NCI-H1105 (cell line): ENCODE measurements at places on chromosomes 11 and 22.

- no peak for DNase-seq
These were observed 49.9 kb upstream of the SOX6 start for GRCh38 chr11:16406226-16406625.

- no peak for DNase-seq
These were observed 49.2 kb upstream of the SLC25A18 start for GRCh38 chr22:17514084-17514483.

DNA sequence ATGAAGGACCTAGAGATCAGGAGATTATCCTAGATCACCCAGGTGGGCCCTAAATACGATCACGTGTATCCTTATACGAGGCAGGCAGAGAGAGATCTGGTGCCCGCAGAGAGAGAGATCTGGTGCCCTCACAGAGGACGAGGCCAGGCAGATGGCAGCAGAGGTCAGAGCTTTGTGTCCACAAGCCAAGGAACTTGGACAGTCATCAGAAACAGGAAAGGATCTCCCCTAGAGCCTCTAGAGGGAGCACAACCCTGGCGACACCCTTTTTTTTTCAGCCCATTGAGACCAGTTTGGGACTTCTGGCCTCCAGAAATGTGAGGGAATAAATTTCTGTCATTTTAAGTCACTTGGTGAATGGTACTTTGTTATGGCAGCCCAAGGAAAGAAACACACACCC lies 25.5 kb upstream of the TIMP3 start:
- DNase-seq, result no peak

DNA sequence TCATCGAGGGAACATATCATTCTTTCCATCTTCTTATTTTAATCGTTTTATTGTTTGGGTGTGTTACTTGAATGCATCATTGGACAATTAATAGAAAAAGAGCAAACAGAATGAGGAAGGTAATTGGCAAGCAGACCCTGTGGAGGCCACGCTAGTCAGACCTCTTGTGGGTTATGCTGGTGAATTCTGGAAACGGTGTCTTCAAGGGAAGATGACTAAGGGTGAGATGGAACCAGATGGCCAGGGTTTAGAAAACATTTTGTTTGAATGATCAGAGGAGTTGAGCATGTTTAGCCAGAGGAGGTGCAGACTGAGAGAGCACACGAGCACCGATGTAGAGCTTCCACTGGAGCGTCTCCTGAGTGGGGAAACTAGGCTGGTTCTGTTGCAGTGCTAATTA lies 8.5 kb downstream of the ST14 start:
- no peak for DNase-seq

GRCh38 chr22:42357634-42358296 lies 74.4 kb downstream of the NFAM1 start:
- DNase-seq, result no peak

GRCh38 chr11:32434356-32435151 lies 785 bp downstream of the WT1 start:
- DNase-seq, result no peak

DNA sequence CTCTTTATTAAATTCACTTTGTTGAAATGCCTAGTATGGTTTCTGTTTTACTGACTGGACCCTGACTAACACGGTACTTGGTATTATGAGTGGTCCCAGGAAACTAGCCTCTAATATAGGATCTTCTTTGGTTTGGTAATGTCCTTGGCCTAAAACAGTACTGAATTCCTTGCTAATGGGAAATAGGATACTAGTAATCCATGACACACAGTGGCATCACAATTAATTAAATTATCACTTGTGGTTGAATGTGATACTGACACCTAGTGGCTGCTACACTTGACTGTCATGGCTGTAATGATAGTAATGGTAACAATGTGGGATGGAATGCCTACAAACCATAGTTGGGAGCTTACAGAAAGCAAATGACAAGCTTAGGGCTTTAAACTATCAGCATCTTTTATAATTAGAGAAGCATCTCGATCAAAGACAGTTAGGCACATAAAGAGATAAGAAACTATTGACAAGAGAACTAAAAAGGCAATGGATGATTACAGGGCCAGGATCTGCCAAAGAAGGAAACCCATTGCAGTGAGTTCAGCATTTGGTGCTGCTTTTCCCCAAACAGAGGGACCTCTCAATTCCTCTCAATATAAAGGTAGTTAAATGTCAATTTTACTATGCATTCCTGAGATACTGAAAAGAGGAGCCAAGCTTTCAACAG lies 8.6 kb downstream of the DNHD1 start:
- peak; percentile 27 for DNase-seq

- DNase-seq, result no peak
These were observed 528 bp downstream of the WEE1 start for GRCh38 chr11:9573775-9574621.

- DNase-seq, result no peak
These were observed 12.1 kb upstream of the LRRC32 start for GRCh38 chr11:76682684-76683083.

- DNase-seq, result no peak
These were observed 13.9 kb upstream of the BSX start for GRCh38 chr11:122995526-122995925.

DNA sequence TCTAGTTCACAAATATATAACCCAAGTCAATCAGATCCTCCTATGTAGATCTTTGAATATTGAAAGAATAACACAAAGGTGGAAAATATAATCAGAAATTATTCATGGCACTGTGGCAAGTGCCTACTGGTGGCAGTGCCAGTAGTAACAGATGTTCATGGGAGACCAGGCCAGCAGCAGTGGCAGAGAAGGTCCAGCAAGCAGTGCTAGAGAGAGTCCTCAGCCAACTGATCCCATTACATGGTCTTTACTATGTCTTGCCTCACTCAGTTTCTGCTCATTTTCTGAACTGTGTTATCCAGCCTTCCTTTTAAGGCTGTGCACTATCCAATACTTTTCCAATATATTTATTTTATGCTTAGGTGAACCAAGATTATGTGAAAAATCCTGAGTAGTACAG lies 124.9 kb downstream of the MRTFA start:
- no peak for DNase-seq

GRCh38 chr11:126308271-126308671 lies 4.4 kb downstream of the DCPS start:
- no peak for DNase-seq

GRCh38 chr11:117315285-117316196 lies 515 bp downstream of the BACE1 start:
- DNase-seq, result no peak

GRCh38 chr11:118180300-118180703 lies 3.9 kb upstream of the SCN2B start:
- no peak for DNase-seq

GRCh38 chr11:66335531-66336233 lies 552 bp downstream of the RIN1 start:
- DNase-seq, result no peak

GRCh38 chr11:13327421-13327820 lies 49.8 kb downstream of the BMAL1 start:
- DNase-seq, result no peak

- DNase-seq, result no peak
These were observed 20.9 kb upstream of the MPPED1 start for GRCh38 chr22:43390872-43391271.

DNA sequence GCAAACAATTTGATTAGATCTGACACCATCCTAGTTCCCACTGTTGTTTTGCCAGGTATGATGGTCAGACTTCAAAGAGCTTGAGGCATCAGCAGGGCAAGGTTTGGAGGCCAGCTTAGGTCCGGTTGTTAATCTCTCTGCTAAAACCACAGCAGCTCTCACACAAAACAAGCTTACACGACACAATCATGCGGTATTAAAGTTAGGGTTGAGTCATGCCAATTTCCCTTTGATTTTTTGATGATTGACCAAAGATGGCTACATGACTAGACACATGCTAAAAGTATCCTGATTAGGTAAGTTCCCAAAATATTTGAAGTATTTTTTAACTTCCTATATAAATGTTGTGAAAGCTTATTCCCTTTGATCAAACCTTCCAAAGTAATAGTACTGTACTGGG lies 145.9 kb downstream of the ELP4 start:
- DNase-seq, result no peak

GRCh38 chr11:130830566-130830965 lies 85.7 kb downstream of the SNX19 start:
- no peak for DNase-seq

DNA sequence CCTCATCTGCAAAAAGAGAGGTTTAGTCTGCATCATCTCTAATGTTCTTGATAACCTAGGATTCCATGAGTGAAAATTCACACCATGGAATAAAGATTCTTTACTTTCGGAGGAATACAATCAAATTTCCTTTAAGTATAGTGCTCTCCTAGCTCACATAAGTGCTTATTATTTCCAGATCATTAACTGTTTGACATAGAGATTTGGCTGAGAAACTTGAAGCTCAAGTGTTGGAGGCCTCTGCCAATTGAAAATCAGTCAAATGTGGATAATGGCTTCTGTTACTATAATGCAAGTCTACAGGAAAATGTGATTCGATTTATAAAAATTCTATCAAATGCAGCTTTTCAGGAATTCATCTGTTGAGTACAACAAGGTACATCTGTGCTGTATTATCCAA lies 144.6 kb downstream of the KIF18A start:
- DNase-seq, result peak; percentile 67

DNA sequence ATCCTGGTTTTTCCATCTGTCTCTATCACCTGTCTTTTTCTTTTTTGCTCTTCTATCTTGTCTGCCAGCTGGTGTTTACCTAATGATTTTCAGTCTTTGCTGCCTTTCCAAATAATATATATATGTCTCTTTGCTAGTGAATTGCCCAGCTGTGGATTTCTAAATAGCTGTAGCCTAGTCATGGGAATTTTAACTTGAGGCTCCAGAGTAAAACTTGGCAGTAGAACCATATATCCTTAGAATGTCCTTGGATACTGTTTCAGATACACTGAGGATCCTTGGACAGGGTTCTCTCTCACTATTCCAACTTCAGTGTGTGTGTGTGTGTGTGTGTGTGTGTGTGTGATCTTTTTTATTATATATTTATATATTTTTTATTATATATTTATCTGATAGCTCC lies 2285.3 kb downstream of the LRRC4C start:
- no peak for DNase-seq

DNA sequence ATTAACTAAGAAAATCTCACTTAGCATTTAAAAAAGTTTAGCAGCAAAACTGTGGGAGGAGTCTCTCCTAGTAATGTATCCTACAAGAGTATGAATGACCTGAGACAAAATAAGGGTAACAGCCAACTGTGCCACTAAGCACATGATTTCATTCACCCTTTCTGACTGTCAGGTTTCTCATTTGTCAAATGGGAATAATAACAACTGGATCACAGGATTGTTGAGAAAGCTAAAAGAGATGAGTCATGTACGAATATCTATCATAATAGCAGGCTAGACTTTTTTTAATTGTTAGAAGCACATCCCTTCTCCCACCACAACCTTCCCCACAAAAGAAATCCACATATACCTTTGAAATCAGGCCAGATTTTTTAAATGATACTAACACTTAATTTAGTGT lies 39.5 kb downstream of the MTMR2 start:
- no peak for DNase-seq

- no peak for DNase-seq
These were observed 31.7 kb downstream of the TPCN2 start for GRCh38 chr11:69080257-69080995.

- no peak for DNase-seq
These were observed 298.8 kb downstream of the SWAP70 start for GRCh38 chr11:9962722-9963121.

DNA sequence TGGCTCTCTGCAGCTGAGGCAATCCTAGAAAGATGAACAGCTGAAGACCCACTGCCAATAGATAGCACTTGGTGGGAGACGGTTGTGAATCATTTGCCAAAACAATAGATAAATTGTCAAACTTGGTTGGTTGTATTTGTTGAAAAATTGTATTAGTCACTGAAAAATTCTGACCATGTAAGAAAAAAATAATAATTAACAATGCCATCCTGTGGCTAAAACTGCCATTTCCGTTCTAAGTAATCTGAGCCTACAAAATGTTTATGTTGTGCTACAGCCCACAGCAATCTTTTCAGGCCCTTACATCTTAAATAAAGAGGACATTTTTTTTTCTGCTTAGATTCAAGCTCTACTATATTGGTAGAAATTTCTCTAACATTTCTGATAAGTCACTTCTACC lies 103.2 kb upstream of the ANO3 start:
- no peak for DNase-seq
